NAMALWA (cell line): ENCODE measurements at places on chromosomes 3 and 15.

DNA sequence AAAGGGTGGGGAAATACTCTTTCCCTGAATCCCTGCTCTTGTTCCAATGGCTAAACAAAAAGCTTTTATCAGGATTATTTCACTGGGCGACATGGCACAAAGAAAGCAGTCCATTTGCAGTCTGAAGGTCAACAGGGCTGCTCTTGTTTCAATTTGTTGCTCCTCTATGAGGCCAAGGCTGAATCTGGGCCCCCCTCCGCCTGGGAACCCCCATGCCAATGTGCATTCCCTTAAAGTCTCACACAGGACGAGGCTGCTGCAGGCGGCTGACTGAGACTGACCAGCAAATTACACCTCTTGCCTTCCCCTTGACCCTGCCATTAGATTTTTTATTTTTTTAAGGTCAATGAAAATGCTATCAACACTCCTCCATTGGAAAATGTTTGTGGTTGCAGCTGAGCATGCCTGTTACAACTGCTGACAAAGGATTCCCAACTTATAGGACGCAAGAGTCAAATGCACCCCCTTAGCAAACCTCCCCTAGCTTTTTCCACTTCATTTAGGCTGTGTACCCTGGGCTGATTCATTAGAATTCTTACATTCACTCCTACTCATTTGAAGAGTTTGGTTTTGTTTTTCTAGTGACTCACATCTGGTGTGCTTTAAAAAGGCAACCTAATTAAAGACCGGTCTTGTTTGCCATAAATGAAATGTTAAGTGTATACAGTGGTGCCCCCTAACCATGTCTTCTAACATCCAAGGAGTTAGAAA is 60.8 kb upstream of the ARHGEF3 start:
- no peak for DNase-seq

DNA sequence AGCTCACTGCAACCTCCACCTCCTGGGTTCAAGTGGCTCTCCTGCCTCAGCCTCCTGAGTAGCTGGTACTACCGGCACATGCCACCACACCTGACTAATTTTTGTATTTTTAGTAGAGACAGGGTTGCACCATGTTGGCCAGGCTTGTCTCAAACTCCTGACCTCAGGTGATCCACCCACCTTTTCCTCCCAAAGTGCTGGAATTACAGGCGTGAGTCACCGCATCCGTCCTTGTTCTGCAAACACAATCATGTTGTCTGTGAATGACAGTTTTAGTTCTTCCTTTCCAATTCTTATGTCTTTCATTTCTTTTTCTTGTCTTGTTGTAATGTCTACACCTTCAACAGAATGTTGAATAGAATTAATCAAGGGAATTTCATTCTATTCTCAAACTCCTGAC is 16.3 kb upstream of the SMCO1 start:
- no peak for DNase-seq

DNA sequence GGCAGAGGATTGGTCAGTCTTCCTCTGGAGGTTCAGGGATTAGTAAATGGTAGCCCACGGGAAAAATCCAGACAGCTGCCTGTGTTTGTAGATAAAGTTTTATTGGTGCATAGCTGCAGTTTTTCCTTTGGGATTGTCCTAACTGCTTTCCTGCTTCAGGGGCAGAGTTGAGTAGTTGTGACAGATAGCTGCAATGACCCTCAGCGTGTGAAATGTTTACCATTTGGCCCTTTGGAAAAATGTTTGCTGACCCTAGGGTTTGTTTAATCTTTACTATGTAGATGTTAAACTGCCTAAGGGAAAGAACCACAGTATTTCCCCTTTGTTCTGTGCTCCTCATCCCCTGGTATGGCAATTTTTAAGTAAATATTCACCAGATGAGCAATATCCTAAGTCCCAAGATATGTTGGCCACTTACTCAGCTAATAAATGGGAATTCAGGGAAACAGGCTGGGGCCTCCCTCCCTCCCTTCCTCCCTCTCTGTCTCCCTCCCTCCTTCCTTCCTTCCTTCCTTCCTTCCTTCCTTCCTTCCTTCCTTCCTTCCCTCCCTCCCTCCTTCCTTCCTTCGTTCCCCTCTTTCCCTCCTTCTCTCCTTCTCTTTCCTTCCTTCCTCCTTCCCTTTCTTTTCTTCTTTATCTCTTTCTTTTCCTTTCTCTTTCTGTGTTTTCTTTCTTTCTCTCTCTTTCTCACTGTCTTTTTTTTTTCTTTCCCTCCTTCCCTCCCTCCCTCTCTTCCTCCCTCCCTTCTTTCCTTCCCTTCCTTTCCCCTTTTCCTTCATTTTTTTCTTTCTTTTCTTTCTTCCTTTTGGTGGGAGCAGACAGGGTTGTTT is 234.6 kb upstream of the BHLHE40 start:
- no peak for DNase-seq

GRCh38 chr3:101950510-101950909 is 101.2 kb downstream of the NFKBIZ start:
- DNase-seq, result no peak

GRCh38 chr3:152268555-152269055 is at the start of gene MBNL1:
TSS of gene MBNL1 (plus strand) at chr3:152268929. CDS start at chr3:152300194, 31,265 bp downstream.
- DNase-seq, result peak; percentile 93

- no peak for DNase-seq
Measured at GRCh38 chr3:160035757-160036156, 47.1 kb downstream of the IL12A start.
